ENCODE measurements at places on chromosomes 12 and 14. TPM values are rescaled to one million over a fixed set of nuclear protein-coding genes. Genes with fewer than 3 reads are reported as not detected.

RIPK3 gene
- 3.9 TPM for total RNA-seq

EID3 gene
- 5.1 TPM for total RNA-seq

BCL11B gene
- total RNA-seq, result 0.14 TPM

SSPN gene
- 2.0 TPM for total RNA-seq

DNA sequence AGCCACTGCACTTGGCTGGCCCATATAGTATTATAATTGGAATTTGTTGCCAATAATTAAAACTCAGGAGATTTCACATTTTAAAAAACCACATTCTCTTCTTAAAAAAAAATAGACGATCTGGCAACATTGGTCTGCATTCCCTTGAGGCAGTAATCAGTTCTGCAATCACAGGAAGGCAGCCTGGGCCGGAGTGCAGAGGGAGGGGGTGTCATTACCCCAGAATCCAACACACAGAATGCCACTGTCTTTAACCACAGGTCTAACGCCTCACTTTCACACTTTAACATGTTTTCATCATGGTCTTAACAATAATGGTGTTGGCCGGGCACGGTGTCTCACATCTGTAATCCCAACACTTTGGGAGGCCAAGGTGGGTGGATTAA is 100.1 kb downstream of the SCARB1 start:
- no peak for DNase-seq

DNA sequence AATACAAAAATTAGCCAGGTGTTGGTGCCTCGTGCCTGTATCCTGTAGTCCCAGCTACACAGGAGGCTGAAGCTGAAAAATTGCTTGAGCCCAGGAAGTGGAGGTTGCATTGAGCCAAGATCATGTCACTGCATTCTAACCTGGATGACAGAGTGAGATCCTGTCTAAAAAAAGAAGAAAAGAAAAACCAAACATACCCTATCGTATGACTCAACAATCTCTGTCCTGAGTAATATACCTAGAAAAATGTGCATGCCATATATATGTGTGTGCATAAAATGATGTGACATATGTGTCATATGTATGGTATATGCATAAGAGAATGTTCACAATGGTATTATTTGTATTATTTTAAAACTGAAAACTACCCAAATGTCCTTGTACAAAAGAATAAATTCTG is 261.5 kb upstream of the CLEC14A start:
- DNase-seq, result no peak

GRCh38 chr14:23646648-23647549 is 10.7 kb downstream of the DHRS2 start:
- DNase-seq, result no peak

- no peak for DNase-seq
Measured at GRCh38 chr12:124520265-124520701, 47.1 kb downstream of the NCOR2 start.

GRCh38 chr12:13740149-13740545 is 241.3 kb downstream of the GRIN2B start:
- no peak for DNase-seq

OASL gene
- total RNA-seq, result 0.46 TPM

- no peak for DNase-seq
Measured at GRCh38 chr14:58200480-58200841, 512 bp downstream of the ACTR10 start.
